ENCODE measurements at places on chromosomes 2 and 18.

GRCh38 chr2:14776216-14776615 is 143.7 kb downstream of the LRATD1 start:
- DNase-seq = no peak

GRCh38 chr2:54540194-54540593 is 84.1 kb downstream of the SPTBN1 start:
- no peak for DNase-seq

GRCh38 chr2:74708883-74709282 is 54.8 kb downstream of the SEMA4F start:
- no peak for DNase-seq

- DNase-seq = no peak
Observed at GRCh38 chr18:45589356-45590035, 25.8 kb upstream of the SLC14A2 start.

DNA sequence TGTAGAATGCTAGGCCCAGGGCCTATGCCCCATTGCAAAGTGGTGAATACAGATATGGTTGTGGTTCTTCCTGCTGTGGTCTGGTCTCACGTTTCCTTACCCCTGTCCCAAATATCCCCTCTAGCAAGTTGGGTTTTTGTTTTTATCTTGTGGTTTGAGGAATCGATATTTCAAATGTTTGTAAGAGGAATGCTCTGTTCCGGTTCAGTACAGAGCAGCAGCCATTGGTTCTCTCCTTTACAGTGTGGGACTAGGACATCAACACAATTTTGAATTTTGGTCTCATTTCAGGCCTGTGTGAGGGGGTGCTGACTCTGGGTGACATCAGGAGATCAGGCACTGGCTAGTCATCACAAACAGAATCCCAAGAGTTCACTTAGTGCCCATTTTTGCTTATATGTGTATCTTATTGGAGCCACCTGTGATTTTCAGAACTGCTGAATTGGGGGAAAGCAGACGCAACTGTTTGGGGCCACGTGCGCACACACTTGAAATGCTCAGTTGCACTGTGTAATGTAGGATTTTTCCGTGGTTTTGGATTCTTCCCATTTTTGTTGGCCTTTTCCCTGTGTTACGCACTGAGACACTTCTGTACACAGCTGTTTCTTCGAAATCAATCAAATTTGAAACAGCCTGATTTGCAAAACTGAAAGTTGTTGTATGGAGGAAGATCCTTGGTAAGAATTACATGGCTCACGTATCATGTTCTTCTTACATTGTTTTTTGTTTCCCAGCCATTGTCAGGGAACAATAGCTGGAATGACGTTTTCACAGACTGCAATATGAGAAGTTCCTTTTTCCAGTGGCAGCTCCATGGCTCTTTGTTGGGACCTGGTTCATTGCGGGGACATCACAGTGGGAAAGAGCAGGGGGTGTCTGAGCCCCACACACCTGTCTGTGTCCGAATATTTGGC is 8.6 kb downstream of the SH3BP4 start:
- no peak for DNase-seq

DNA sequence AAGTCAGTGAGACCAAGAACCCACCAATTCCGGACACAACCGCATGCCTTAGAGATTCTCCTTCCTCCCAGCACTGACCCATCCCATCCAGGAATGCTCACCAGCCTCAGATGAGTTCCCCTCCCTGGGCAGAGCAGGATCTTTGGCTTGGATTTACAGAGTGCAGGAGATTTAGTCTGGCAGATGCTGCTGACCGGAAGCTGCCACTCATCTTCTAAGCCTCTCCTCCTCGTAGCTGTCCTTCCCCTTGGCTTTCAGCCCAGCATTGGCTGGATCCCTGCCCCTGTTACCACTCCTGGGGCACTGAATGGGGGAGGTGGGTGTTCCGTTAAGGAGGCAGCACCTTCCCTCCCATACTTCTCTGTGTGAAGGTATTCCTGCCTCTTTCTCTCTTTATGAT is 53.2 kb downstream of the VWA3B start:
- no peak for DNase-seq

GRCh38 chr2:205129531-205129930 is 552.8 kb upstream of the NRP2 start:
- DNase-seq = no peak

- DNase-seq = no peak
Observed at GRCh38 chr2:238939521-238940403, 91.9 kb downstream of the TWIST2 start.
